CD4-positive, alpha-beta T cell treated with Interleukin-6 at 100 ng/mL for 8 hours (primary cell): ENCODE measurements at places on chromosomes 7 and 10.
A peak's percentile ranks its signal among the peaks of the same experiment; 100 is the strongest.

GRCh38 chr10:930625-931325 lies 730 bp downstream of the LARP4B start:
- DNase-seq: peak; percentile 6

DNA sequence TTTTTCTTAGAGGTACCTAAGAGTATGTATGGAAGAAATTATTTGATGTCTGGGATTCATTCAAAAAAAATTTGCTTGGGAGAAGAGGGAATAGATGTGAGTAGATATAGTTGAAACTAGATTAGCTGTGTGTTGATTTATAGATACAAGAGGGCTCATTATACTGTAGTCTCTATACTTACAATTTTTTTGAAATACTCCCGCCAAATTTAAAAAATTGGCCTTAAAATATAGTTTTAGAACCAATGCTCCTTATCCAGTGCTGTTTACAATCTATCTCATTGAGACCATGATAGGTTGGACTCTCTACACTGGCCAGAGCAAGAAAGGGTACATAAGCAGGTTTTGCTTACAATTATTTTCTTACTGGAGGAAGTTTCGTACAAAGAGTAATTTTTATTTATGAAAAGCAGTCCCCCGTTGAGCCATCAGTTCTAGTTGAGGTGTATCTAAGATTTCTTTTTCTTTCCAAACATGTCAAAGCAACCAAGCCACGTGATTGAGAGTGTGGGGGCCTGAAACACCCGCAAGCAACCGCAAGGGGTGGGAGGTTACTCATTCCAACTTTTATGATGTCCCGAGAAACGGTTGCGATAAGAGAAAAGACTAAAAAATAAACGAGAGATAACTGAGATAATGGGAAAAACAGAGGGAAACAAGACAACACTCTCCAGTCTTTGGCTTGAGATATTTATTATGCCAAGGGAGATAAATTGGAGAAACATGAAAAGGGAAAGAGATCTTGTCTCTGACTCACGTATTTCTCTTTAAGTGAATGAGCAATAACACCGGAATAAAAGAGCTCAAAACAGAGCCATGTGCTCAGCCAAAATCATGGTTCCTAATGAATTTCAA lies 729.2 kb downstream of the LRMDA start:
- no peak for DNase-seq

DNA sequence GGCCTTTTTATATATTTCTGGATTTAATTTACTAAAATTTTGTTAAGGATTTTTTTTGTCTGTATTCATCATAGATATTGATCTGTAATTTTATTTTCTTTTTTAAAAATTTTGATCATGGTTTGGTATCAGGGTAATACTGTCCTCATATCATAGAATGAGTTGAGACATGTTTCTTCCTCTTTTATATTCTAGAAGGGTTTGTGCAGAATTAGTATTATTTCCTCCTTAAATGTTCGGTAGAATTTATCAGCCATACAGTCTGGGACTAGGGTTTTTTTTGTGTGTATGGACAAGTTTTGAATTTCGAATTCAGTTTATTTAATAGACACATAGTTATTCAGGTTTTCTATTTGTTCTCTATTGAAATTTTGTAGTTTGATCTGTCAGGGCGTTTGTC lies 54.0 kb downstream of the SHOC2 start:
- DNase-seq: no peak

DNA sequence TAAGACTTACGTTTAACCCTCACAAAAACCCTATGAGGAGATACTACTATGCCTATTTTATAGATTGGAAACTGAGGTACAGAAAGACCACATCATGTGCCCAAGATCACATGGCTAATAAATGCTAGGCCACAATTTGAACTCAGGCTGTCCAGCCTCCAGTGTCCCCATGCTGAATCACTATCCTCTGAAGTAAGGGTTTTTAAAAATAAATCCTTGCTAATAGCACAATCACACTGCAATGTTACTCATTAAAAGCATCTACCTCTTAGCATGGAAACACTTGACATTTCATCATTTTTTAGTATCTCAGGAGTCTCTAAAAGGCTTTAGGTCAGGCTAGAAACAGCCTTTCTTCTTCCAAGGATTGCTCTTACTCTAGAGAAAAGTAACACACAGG lies 50.0 kb upstream of the PPP1R3C start:
- no peak for DNase-seq

DNA sequence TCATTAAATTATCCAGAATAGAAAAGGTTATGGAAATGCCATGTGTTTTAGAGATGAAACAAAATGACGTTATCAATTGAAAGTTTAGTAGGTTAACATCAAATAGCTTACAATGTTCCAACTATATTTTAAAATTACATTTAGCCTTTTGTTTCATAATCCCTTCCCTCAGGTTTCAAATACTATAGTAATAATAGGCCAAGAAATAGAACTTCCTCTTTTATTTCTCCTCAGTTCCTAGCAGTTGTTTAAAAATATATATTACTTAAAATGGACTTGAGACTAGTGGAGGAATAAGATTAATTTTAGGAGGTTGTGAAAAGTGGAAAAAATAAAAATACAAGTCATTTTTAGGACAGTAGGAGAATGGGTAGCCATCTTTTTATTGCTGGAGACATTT lies 16.4 kb upstream of the PDSS1 start:
- DNase-seq: no peak

GRCh38 chr10:110915035-110915434 lies 3.9 kb downstream of the BBIP1 start:
- DNase-seq: no peak

GRCh38 chr10:46016190-46016589 lies 14.2 kb downstream of the NCOA4 start:
- no peak for DNase-seq

GRCh38 chr10:99433378-99434020 lies 3.1 kb upstream of the GOT1 start:
- no peak for DNase-seq

- DNase-seq: no peak
Observed at GRCh38 chr10:77899690-77900089, 26.9 kb downstream of the DLG5 start.

DNA sequence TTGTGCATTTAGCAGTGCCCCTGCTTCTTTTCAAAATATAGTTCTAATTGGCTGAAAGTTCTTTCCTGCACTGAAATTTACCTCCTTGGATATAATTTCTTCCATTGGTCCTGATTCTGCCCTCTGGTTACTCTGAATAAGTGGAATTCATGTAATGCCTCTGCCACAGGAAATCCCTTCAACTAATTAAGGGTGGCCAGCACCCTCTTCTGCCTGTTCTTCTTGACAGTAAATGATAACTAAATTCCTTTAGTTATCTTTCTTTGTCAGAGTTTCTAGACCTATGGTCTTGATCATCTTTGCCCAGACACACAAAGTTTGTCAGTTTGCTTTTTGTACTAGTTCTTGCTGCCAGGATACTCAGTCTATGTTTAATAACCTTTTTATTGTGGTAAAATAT lies 40.2 kb downstream of the PRKCQ start:
- DNase-seq: no peak

GRCh38 chr10:62019685-62020359 lies 118.3 kb downstream of the ARID5B start:
- DNase-seq: no peak

DNA sequence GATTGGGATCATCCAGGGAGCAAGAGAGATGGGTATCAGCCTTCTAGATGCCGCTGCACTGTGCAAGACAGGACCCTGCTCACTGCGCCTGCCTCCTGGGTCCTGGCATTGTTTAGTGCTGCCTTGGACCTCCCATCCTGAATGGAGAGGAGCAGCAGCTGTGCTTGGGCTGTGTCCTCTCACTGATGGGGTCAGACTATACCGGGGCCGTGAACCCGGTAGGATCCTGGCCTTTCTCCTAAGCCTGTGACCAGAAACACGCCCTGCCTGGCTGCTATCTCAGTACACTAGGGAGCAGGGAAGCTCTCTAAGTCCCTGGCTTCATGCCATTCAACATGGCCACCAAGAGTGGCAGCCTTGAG lies 309.4 kb upstream of the ZNF32 start:
- DNase-seq: no peak

DNA sequence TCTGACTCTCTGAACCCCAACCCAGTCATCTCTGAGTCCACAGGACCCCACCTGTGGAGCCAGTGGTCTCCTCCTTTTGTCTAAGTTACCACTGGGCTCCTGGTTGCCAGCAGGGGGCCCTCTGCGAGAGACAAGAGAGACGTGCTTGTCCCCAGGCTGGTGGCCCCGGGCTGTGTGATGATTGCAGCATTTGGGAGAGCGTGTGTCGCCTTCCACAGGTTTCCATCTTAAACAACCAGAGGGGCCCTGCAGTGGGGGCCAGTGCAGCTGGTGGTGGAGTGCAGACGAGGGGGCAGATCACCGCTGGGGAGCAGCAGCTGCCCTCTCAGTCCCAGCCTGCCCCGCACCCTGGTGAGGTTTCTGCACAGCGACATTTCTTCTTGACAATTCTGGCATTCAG lies 122.4 kb upstream of the PPP2R2D start:
- no peak for DNase-seq

GRCh38 chr10:118812393-118812740 lies 57.6 kb upstream of the CACUL1 start:
- DNase-seq: no peak

- no peak for DNase-seq
Observed at GRCh38 chr10:13634207-13634606, 47.4 kb downstream of the PRPF18 start.

- no peak for DNase-seq
Observed at GRCh38 chr7:96729820-96730219, 20.2 kb upstream of the SEM1 start.

- no peak for DNase-seq
Observed at GRCh38 chr7:28018856-28019465, 161.6 kb downstream of the JAZF1 start.

GRCh38 chr7:20514364-20514763 lies 101.1 kb upstream of the ABCB5 start:
- no peak for DNase-seq

- DNase-seq: no peak
Observed at GRCh38 chr7:116621649-116622048, 50.3 kb upstream of the MET start.

- DNase-seq: no peak
Observed at GRCh38 chr10:92850185-92850584, 1.9 kb downstream of the EXOC6 start.

- DNase-seq: no peak
Observed at GRCh38 chr7:158740657-158741293, 36.2 kb upstream of the NCAPG2 start.

DNA sequence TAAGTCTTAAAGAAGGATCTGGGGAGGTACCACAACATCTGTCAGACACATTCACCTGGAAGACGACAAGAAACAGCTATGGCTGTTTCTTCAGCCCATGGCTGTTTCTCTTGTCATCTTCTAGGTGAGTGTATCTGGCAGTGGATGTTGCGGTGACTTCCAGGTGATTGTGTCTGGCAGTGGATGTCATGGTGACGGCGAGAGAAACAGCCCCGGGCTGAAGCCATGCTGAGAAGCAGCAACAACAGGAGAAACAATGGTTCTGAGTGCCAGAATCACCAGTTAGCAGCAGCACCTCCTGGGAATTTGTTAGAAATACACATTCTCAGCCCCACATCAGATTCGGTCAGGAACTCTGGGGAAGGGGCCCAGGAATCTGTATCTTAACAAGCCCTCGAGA lies 68.6 kb upstream of the SYPL1 start:
- no peak for DNase-seq

- DNase-seq: no peak
Observed at GRCh38 chr10:97633921-97634320, 621 bp upstream of the MORN4 start.

GRCh38 chr10:91930939-91931338 lies 7.4 kb downstream of the BTAF1 start:
- no peak for DNase-seq

DNA sequence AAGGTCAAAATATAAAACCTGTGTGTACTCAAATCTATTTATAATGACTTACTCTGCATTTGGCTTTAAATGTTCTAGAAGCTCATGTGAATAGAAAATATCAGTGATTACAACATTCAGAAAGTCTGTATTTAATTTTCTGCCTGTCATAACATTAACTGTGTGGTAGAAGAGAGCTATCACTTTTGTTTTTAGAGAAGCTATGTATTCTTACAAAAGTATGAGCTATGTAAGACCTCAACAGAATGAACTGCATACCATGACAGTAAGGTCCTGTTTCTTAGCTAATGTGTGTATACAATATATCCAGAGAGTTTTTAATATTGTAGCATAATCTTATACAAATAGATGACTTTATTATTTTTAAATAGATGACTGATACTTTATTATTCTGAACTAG lies 61.5 kb downstream of the PTN start:
- no peak for DNase-seq

- no peak for DNase-seq
Observed at GRCh38 chr10:53894145-53894544, 906.9 kb downstream of the PCDH15 start.

DNA sequence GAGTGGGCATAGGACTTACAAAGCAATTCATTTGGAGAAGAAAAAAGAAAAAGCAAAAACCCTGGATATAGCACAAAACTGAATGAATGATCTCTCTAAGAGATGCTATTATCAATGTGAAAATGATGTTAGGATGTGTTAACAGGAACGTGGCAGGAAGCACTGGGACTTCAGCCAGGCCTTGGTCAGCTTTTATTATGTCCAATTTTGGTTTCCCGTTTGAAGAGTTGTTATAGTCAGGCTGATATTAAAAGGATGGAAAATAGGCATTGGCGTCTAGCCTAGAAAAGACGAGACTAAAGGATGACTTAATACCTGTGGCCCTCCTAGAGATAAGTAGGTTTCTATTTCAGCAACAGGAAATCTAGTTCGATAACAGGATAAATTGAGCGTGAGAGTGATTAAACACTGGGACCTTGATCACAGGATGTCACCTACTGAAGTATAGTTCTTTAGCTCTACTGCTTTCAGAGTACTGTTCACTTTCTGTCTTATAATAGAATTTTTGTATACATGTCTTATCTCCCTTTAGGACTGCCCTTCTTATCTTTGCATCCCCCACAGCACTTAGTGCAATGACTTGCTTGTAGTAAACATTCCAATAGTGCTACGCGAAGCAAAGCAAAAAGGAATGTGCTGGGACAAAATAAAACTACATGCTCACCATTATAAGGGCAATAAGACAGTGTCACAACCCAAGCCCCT lies 99.8 kb upstream of the AGBL3 start:
- DNase-seq: peak; percentile 18

DNA sequence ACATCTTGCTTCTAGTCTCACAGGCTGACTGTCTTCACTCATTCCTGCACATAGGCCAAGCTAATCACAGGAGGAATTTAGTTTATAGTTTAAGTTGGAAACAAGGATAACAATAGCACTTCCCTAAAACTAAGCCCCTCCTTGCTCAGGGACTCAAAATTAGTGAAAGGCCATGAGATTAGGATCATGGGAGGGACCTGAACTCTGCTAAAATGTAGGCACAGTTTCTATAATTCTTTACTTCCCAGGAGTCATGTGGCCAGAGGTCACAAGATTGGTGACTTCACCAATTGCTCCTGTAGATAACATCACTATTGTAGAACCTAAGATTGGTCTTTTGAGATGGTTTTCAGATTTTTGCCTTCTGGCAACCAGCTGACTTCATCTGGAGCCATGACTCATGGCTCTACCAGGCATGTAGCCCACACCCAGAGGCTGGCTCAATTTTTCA lies 14.8 kb upstream of the UPP1 start:
- no peak for DNase-seq

DNA sequence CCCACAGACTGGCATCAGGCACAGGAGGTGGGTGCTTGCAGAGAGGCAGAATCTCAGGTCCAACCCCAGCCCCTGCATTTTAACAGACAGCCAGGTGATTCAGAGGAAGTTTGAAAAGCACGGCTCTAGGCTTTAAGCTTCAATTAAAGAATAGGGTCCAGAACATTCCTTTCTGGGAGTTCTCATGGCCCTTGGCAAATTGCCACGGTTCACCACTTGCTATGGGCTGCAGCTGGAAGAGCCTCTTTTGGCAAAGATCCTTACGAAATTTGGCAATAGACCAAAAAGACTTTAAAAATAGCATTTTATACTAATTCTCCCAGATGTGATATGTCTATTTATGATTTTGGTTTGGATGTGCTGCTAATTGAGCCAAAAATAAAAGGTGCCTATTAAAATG lies 148.1 kb downstream of the ITGA8 start:
- no peak for DNase-seq
